GM13976 (cell line): ENCODE measurements at places on chromosomes 7 and 10.
A peak's percentile ranks its signal among the peaks of the same experiment; 100 is the strongest.

DNA sequence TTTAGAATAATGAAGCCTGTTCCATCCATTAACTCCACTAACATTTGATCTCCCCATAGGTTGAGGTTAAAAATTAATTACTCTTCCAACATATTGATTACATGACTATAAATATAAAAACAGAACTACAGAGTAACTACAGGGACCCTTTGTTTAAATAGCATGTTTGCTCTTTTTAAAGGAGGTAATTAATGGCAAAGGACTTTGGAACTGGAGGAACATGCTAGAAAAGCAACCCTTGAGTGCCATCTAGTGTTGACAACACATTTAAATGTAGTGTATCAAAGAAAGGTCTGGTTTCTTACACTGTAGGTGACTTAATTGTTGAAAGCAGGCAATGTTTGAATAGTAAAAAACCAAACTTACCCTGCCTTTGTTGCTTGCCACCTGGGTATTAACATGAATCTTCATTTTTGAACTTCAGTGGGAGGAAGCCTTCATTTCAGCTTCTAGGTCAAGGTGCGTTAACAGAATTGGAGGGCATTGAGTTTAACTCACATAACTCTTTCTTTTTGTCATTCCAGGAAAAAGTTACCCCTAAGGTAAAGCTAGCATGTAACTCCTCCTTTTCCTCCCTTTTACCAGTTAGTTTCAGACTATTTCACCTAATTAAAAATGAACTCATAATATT lies 52.6 kb upstream of the CAPZA2 start:
- peak; percentile 49 for DNase-seq

- no peak for DNase-seq
These were observed 5.1 kb downstream of the GNA12 start for GRCh38 chr7:2838873-2839578.

GRCh38 chr10:77377034-77377433 lies 260.6 kb downstream of the KCNMA1 start:
- no peak for DNase-seq

GRCh38 chr7:128025380-128025779 lies 5.9 kb downstream of the LRRC4 start:
- DNase-seq, result no peak

GRCh38 chr7:69864274-69864673 lies 266.0 kb downstream of the AUTS2 start:
- DNase-seq, result no peak

- no peak for DNase-seq
These were observed 297.3 kb upstream of the PRKCQ start for GRCh38 chr10:6877336-6877721.

DNA sequence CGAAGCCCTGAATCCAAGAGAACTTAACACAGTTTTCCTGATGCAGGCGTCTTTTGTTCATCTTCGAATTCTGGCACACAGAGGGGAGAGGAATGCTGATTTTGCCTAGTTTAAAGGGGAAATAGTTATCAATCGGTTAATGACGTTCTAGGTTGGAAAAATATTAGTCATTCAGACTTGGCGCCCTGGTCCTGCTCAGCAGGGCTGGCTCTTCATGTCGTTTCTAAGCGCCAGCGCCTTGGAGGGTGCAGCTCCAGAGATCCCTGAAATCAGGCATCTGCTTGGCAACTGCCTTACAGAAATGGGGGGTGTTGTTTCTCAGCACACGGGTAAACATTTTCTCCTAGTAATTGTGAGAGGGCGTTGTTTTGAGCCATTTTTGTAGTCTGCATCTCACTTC lies 1.3 kb upstream of the PRTFDC1 start:
- DNase-seq, result no peak

DNA sequence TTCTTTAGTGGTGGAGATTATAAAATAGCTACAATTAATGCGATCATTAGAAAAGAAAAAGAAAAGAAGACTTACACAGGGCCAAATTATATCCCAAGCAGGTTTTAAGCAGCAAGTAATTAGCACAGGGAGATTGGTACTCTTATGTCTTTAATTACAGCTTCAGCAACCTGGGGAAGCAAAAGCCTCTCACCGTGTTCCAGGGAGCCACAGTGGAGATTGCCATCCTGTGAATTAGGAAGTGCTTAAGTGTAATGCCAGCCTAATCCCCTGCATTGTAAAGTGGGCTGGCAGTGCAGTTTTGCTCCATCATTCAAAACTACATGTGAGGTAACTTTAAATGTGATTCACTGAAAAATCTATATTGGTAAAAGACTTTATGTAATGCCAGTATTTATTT lies 533.5 kb upstream of the COBL start:
- DNase-seq, result no peak

GRCh38 chr10:3119796-3120459 lies 52.6 kb downstream of the PFKP start:
- no peak for DNase-seq

GRCh38 chr7:120273476-120273975 lies 551 bp downstream of the KCND2 start:
- peak; percentile 78 for DNase-seq

- DNase-seq, result no peak
These were observed 106.9 kb downstream of the COL28A1 start for GRCh38 chr7:7428806-7429205.

DNA sequence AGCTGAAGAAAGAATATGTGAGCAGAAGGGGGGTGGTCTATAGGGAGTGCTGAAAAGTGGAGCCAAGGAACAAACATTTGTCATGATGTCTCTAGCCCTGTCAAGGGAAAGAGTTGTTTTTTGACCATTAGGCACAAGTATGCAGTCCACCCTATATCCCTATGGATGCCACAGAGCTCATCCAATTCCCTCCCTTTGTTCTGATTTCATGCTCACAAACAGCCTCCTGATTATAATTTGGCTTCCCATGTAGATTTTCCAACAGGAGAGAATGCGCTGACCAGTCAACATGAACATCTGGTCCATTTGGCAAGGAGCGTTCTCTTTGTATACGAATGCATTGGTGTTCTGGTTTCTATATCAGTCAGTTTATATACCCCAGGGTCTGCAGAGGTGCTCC lies 12.1 kb upstream of the CEP41 start:
- no peak for DNase-seq

GRCh38 chr10:61903221-61903927 lies 1.9 kb downstream of the ARID5B start:
- DNase-seq, result peak; percentile 72

DNA sequence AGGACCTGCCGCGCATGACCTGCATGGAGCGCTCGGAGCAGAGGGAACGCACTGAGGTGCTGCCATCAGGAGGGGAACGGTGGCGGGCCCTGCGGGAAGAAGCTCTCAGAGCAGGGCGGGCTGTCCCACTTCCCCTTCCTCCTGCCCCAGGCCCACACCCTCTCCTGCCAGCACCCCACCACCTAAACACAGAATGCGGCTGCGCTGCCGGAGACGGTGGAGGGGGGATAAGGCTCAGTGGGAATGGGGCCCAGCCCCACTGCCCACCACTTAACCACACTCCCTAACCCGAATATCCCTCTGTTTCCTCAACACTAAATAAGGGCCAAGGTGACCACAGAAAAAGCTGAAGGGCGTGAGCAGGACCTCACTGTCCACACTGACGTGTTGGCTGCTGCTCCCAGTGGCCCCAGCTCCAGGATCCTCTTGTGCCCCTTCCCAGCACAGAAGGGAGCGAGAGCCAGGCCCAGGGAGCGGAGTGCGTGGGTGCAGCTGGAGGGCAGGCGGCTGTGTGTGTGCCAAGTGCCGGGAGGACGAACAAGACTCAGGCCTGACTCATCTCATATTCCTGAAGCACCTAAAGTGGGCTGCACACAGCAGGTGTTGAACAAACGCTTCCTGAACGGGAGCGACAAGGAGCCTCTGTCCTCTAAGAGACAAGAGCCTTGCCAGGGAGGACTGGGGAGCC lies 116.8 kb downstream of the MAD1L1 start:
- DNase-seq, result no peak

DNA sequence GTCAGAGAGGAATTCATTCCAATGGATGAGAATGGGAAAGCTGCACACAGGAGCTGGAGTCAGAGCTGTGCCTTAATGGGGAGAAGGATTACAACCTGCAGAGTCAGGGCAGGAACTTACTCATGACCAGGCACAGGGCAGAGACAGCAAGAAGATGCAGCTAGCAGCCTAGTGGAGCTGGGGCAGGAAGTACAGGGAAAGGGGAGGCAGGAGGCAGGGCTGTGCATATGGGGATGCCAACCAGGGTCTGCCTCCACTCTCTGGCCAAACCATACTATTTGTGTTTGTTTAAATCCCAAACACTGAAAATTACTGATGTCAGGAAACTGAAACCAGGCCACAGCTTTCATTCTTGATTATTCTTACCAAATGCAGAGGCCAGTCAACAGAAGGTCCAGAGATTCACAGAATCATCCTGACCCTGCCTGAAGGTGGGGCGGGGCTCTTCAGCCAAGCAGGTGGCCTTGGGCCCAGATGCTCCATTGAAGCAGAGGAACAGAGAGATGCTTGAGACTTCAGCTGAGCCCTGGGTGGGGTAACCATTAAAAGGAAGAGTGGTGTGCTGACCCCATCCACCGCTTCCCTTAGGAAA lies 461.9 kb downstream of the KCNMA1 start:
- DNase-seq, result no peak
